ENCODE measurements at places on chromosomes 4 and X.

- no peak for DNase-seq
Observed at GRCh38 chr4:182929296-182929695, 12.1 kb upstream of the DCTD start.

DNA sequence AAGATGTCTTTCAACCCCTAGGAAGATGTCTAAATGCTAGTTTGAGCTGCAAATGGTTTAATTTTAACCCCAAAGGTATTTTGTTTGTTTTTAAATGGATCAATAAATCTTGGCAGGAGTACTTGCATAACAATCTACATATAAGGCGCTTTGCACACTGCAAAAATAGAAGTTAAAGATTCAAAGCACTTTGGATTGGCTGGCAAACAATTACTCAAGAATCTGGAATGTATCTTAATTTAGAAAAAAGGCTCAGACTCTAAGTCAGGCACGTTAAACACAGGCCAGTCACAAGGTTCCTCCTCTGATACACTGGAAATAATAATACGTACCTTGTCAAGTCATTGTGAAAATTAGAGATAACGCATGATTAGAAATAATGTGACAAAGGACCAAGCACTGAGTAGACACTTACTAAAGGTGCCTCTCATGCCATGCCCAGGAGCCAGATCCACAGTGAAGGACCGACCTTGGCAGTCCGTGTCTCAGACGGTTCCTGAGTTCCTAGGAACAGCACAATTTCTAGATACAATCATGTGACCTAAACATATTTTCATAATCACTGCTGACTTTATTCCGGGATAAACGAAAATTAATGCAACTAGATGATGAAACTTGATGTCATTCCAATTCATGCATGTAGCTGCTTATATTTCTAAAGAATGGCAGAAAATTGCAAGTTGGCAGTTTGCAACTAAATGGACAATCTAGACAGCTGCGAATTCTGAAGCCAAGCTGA is 49.6 kb downstream of the PROM1 start:
- DNase-seq: no peak

- DNase-seq: no peak
Observed at GRCh38 chr4:82802911-82803310, 4.3 kb upstream of the SCD5 start.

DNA sequence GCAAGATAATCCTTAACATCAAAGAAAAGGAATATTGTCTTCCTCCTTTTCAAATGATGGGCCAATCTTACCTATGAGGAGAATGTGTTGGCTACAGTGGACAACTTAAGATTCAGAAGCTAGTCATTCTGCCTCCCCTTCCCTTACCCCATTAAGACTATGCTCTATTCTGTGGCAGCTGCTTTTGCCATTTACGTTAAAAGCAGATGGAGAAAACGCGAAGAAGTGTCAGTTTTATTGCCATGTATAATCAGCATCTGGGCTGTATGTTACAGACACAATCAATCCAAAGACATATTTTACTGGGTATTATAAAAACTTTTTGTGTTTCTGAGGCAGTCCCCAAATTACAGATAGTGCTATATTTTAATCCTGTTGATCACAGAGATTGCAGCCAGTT is 196.1 kb upstream of the PACRGL start:
- DNase-seq: peak; percentile 6

DNA sequence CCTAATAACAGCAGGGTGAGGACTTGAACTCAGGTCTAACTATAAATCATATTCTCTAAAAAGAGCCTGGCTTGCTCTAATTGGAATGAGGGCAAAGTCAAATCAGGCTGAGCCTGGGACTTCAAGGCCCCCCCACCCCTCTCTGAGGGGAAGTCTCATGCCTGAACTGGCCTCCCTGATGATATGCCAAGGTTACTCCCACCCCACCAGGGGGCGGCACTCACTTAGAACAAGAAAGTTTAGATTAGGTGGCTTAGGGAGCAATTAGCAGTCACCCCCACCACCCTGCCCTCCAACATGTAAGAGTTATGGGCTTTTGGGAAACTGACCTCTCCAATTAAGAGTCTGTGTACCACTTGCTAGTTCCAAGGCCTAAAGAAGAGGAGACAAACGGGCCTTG is 2.7 kb downstream of the FOXO4 start:
- peak; percentile 71 for DNase-seq

DNA sequence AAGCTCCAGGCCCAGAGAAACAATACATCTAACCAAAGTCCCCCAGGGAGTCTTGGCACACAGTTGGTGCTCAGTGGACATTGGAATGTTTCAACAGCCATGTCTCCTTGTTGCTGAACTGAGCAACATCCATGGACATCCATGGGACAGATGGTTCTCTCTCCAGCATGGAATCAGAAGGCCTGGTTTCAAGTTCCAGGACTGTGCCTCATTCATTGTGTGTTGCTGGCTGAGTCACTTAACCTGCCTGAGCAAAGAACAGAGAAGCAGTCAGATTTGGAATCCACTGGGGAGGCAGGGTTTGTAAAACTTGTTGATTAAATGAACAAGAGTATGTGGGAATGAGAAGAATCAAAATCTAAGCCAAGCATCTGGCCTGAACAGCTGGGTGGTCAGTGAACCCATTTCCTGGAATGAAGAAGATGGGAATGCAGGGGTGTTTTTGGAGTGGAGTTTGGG is 147.9 kb downstream of the CHIC2 start:
- no peak for DNase-seq

DNA sequence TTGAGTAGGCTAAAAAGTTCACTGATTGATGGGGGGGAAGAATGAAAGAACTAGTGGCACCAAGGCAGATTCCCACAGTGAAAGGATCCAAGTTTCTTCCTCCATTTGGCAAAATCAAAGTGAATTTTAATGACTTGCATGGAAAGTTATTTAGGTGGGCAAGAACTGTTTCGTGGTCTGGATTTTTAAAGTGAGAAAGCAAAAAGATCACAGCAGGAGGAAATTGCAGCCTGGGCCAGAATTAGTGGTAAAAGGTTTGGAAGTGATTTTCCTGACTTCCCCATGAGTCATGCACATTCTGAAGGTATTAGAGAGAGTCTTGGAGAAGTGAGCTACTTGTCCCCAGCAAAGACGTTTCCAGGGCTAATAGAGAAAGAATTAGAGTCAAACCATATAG is 207.8 kb downstream of the ANTXR2 start:
- no peak for DNase-seq

DNA sequence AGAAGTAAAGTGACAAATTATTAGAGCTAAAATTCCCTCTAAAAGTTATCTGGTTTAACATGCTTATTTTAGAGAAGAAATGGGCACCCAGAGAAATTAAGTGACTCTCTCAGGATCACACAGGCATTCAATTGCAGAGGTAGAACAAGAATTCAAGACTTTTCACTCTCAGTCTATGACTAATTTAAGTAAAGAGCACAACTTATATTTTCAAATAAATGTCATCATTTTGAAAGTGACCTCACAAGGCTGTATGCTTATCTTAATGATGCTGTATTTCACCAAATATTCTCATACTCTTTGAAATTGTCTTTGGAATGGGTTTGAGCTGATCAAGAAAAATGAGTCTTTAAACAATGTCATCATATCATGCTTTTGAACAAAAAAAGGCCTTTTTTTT is 15.3 kb downstream of the GPR174 start:
- DNase-seq: no peak

GRCh38 chr4:119209077-119209476 is 3.4 kb upstream of the USP53 start:
- peak; percentile 16 for DNase-seq

GRCh38 chrX:55908661-55909212 is 191.2 kb downstream of the RRAGB start:
- peak; percentile 7 for DNase-seq

- peak; percentile 26 for DNase-seq
Observed at GRCh38 chr4:185470501-185471195, 885 bp downstream of the CCDC110 start.

DNA sequence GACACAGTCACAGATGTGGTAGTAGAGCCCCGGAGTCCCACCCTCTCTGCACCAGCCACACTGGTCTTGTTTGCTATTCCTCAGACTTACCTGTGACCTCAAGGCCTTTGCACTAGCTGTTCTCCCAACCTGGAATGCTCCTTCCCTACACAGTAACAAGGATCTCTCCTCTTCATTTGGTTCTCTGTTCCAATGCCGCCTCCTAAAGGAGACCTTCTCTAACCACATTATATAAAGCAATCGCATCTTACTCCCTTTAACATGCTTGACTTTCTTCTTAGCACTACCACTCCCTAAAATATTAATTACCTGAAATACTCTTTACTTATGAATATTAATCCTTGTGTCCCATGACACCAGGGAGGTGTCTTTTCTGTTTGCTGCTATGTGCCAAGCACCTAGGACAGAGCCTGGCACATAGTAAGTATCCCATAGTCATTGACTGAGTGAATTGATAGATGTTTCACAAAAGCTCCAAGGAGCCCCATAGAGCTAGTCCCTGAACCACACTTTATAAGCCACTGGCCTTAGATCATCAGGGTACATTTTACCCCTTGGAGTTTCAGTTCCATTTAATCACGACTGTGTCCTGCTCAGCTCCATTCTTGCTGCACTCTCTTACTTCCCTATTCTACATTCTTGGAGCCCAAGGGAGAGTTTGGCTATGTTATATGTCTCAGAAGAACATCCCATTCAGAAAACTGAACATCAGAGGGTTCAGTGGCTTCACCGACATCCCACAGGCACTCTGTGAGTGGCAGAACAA is 312.7 kb downstream of the RAB28 start:
- DNase-seq: no peak

DNA sequence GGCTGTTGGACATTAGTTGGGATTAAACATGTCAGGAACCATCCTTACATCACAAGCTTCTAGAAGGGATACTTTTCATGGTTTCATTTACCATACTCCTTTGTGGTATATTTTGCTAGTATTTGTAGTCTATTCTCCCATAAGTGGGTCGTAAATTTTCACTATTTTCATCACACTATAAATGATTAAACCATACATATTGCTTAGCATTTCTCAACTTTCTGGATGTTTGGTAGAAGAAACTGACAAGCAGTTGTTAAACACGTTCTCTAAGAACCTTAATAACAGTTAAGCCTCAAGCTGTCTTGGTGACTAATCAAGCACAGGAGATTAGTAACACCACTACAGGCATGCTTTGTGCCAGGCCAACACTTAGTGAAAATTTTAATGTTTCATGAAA is 375.5 kb downstream of the NAF1 start:
- no peak for DNase-seq

- no peak for DNase-seq
Observed at GRCh38 chr4:185896817-185897488, 85.0 kb upstream of the SORBS2 start.

GRCh38 chrX:23066588-23067281 is 67.0 kb downstream of the DDX53 start:
- DNase-seq: no peak

DNA sequence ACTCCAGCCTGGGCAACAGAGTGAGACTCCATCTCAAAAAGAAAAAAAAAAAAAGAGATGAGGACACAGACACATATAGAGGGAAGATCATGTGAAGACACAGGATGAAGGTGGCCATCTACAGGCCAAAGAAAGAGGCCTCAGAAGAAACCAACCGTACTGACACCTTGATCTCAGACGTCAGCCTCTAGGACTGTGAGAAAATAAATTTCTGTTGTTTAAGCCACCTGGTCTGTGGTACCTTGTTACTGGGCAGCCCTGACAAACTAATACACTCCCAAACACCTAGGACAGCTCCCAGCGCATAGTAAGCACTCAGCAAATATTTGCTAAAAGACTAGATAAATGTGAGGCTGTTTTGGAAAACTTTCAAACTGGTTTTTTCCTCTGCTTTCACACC is 59.2 kb upstream of the SMIM10 start:
- no peak for DNase-seq

DNA sequence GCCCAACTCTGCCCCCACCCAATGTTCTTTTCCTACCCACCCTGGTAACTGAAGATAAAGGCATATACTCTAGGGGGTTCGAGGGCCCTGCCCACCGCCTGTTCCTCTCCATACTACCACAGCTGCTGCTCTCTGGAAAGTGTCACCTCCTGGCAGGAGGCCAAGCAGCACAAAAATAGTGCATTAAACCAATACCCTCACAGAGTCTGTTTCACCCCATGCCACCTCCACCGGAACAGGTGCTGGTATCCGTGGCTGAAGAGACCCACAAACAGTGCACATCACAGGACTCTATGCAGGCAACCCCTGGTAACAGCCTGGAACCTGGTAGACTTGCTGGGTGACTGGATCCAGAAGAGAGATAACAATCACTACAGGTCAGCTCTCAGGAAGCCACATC is 85.1 kb upstream of the CTSO start:
- peak; percentile 78 for DNase-seq

DNA sequence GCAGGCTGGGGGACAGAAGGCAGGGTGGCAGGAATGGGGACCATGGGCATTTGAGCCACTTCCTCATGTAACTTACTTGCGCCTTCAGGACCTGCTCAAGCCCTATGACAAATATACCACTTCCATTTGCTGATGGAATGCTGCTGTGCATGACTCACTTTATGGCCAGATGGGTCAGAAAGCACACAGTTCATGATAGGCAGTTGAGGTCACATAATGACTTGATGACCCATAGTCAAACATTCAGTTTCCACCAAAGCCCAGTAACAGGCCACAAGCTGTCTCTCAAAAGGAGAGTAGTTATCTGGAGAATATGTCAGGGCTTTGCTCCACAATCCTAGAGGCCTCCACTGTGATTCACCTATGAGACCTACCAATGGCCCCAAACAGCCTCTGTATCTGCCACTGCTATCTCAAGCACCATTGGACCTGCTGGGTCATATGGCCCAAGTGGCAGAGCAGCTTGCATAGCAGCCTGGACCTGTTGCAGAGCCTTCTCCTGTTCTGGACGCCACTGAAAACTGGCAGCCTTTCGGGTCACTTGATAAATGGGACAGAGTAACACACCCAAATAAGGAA is 5.3 kb upstream of the PAPSS1 start:
- no peak for DNase-seq

- no peak for DNase-seq
Observed at GRCh38 chrX:120840827-120841226, 34.8 kb downstream of the CT47B1 start.

DNA sequence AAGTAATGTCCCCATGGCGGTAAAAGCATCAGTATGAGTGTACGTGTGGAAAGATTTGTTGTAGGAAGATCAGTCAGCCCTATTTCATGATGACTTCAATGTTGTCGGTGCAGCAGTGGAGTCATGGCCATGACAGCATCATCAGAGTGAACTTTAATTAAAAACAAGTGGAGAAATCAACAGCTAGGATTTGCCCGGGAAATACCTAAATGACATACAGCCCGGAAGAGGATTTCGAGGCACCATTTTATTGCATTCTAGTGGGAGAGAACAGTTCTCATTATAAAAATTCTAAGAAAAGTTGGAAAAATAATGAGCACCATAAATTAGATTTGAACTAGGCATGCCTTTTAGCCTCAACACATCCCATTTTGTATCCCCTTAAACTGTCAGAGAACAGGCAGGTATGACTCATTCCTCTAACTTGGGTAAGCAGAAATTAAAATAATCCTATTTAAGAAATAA is 170.1 kb downstream of the SHROOM3 start:
- DNase-seq: no peak

Measured in SJCRH30 (cell line).